ENCODE measurements at places on chromosomes 1 and 21. TPM values are rescaled to one million over a fixed set of nuclear protein-coding genes. Genes with fewer than 3 reads are reported as not detected.
A peak's percentile ranks its signal among the peaks of the same experiment; 100 is the strongest.

Gene NBPF8
- total RNA-seq, result 3.5 TPM

Gene EXOSC10
- total RNA-seq, result 38.2 TPM

Gene SIKE1
- 44.9 TPM for total RNA-seq

Gene RAB3B
- 3.2 TPM for total RNA-seq

Gene RHCE
- 0.31 TPM for total RNA-seq

Gene MAEL
- total RNA-seq, result not detected

Gene PALMD
- total RNA-seq, result 1.5 TPM

Gene SMIM1
- total RNA-seq, result 4.6 TPM

Gene PGBD5
- 3.0 TPM for total RNA-seq

Gene KRTAP13-2
- total RNA-seq, result 1.9 TPM

Gene C1QTNF12
- 40.0 TPM for total RNA-seq

Gene CFAP141
- total RNA-seq, result not detected

- DNase-seq, result peak; percentile 39
Measured at GRCh38 chr1:28281608-28282425, 22.5 kb downstream of the SESN2 start.

- DNase-seq, result no peak
Measured at GRCh38 chr1:161388639-161389038, 21.0 kb upstream of the CFAP126 start.

GRCh38 chr21:33825419-33825818 is 90.2 kb downstream of the ATP5PO start:
- no peak for DNase-seq

GRCh38 chr1:35215346-35215745 is 22.4 kb upstream of the SFPQ start:
- DNase-seq, result no peak

DNA sequence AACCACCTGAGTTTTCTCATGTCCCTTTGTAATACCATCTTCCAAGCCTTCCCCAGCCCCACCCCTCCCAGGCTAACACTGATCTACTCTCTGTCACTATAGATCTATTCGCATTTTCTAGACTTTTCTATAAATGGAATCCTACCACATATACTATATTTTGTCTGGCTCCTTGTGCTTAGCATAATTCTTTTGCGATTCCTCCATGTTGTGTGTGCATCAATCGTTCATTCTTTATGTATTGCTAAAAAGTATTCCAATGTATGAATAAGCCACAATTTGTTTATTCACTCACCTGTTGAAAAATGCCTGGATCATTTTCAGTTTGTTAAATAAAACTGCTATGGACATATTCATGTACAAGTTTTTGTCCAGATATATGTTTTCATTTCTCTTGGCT is 66.7 kb upstream of the DPT start:
- DNase-seq, result no peak

DNA sequence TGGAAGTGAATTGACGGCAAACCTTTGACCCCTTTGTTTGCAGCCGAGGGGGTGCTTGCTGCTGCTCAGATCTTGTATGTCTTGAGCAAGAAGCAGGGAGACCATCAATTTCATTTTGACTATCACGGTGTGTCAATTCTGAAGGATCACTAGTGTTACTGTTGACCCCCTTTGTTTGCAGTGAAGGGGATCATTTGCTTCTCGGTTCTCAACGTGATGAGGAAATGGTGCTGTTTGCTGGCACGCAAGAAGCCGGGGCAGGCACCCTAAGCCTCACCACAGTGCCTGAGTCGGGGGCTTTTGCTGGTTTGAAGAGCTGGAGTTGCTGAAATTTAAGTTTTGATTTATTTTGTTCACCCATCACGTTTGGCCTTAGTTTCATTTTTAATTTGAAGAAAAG is 7.5 kb downstream of the RBM15 start:
- no peak for DNase-seq

DNA sequence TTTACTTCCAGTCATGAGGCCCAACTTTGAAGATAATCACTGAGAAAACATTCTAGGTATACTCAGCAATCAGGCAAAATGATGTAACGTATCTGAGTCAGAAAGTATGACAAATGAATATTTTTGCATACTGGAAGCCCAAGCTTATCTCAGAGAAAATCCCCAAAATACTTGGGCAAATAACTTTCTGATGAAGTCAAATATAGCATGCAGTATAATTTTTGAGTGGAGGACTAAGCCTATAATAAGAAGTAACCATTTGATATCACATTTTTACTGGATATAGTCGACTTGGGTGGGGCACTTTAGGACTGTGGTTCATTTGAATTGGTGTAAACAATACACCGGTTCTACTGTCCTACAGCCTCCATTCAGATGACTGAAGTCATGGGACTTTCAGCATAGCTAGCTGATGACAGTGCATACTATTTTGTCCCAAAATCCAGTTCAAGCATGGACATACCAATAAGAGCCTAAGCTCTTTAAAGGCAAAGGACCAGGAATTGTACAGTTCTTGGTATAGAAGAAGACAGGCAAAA is 2.3 kb upstream of the GADD45A start:
- no peak for DNase-seq

- DNase-seq, result no peak
Measured at GRCh38 chr1:62271948-62272728, 47.1 kb downstream of the KANK4 start.

DNA sequence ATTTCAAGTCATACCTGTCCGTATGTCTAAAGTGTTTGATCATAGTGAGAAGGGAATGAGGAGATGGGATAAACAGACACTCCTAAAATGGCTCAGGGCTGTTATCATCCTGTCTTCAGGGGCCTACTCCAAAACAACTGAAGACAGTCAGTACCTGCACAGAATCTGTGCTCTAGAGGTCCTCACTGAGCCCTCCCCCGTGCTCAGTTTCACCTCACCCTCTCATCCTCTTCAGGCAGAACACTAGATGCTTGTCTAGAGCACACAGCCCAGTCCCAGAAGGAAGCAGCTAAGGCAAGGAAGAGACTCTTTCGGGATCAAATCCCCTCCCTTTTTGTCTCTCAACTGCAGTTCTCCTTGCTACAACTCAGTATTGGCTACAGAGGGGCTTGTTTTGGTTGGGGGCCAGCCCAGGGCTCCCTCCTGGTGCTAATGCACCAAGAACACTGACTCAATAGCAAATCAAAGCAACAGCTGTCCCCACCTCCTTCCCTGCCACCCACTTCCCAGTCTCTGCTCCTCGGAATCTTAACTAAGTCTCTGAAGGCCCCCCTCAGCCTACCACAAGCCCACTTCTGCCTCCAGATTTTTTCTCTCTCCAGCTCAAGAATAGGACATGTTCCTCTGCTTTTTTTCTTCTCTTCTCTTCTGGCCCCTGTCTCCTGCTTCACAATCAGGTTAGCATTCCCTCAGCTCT is 10.1 kb downstream of the CADM3 start:
- DNase-seq, result no peak

DNA sequence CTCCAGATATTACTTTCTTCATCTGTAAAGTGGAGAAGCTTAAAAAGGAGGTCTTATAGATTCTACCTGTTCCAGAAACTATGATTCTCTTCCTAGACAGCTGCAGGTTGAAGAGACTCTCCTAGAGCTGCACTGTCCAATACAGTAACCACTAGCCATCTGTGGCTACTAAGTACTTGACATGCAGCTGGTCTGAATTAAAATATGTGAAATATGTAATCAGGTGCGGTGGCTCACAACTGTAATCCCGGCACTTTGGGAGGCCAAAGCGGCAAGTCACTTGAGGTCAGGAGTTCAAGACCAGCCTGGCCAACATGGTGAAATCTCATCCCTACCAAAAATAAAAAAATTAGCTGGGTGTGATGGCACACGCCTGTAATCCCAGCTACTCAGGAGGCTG is 15.8 kb downstream of the APP start:
- no peak for DNase-seq

- no peak for DNase-seq
Measured at GRCh38 chr1:93988634-93989350, 79.6 kb upstream of the GCLM start.

GRCh38 chr1:203661572-203661971 is 34.9 kb downstream of the ATP2B4 start:
- peak; percentile 63 for DNase-seq

- DNase-seq, result no peak
Measured at GRCh38 chr1:20597650-20598049, 8.8 kb downstream of the CDA start.

DNA sequence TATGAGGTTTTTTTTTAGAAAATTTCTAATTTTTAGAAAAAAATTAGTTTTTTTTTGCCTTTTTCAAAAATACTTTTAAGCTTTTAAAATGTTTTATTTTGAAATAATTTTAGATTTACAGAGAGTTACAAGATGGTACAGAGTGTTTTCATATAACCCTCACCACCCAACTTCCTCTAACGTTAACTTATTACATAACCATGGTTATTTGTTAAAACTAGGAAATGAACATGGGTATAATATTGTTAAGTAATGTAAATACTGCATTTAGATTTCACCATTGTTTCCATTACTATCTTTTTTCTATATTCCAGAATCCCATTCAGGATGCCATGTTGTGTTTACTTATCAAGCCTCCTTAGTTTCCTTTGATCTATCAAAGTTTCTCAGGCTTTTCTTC is 45.2 kb upstream of the ST6GALNAC3 start:
- DNase-seq, result no peak

GRCh38 chr1:33821291-33821690 is 42.6 kb upstream of the HMGB4 start:
- DNase-seq, result no peak

DNA sequence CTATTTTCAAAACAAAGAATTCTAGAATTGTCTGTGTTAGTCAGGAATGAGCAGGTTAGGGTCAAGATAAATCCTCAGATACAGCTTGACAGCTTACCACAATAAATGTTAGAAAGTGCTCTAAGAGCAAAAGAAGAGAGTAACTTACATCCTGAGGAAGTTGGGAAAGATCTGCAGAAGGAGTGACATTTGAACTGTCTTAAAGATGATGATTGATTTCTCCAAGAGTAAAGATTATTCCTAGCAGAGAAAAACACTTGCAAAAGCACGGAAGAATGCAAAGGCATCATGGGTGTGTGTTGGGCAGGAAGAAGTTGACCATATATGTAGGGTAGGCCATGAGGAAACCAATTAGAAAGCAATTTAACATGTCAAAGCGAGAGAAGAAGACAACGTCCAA is 175.4 kb downstream of the LRRC7 start:
- no peak for DNase-seq

GRCh38 chr1:14930247-14930965 is 223.1 kb upstream of the TMEM51 start:
- no peak for DNase-seq

GRCh38 chr1:165857046-165857801 is 29.8 kb downstream of the UCK2 start:
- peak; percentile 9 for DNase-seq

DNA sequence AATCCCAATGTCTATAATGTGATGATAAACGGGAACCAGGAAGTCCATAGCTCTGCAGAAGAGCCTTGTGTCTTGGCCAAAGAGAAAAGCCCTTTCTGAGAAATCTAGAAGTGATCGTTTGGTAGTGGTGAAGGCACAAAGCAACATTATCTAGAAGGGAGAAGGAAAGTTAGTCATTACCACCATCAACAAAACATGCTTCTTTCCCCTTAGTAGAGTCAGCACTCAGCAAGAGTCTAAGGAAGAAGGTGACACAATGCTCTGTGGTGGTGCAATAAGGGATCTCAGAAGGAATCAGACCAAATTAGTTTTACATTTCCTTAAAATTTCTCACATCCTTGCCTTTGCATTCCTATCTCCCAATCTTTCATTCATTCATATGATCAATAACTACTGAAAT is 134.4 kb upstream of the PRDX6 start:
- DNase-seq, result no peak

GRCh38 chr1:221457685-221458446 is 284.0 kb downstream of the DUSP10 start:
- DNase-seq, result no peak

DNA sequence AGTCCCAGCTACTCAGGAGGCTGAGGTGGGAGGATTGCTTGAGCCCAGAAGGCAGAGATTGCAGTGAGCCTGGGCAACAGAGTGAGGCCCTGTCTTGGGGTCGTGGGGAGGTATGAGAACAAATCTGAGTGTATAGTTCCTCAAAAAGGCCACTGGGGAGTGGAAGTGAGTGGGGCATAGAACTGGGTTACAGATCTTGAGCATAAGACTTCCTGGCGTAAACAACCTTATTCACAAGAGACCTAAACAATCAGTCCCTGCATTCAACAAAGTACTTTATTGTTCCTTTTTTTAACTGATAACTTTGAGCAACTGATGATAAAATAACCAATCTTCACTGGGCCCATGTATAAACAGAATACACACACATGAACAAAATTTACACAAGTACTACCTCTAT is 72.7 kb upstream of the MUTYH start:
- DNase-seq, result no peak

DNA sequence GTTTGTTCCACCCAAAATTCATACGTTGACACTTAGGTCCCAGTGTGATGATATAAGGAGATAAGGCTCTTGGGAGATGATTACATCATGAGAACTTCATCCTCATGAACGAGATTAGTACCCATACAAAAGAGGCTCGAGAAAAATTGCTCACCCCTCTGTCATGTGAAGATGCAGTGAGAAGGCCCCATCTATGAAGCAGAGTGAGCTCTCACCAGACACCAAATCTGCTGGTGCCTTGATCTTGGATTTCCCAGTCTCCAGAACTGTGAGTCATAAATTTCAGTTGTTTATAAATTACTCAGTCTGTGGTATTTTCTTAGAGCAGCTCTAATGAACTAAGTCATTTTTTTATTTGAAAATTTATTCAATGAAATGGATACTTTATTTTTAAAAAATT is 42.6 kb upstream of the USP25 start:
- no peak for DNase-seq

DNA sequence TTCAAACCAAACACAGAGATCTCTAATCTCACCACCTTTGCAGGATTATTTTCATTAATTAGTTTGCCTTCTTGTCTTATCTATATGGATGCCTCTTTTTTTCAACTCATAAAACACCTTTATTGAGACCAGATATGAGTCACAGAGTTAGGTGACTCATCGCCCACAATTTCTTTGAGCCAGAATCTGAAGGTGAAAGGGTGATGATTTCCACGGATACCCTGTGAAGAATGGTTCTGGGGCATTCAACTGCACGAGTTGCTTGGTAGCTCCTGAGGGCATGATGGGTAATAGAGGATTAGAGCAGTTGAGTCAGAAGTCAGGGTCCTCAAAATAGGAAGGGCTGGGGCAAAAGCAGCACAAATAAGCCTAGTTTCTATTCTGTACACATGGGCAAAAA is 128.2 kb downstream of the TBX19 start:
- no peak for DNase-seq

All from left colon (tissue), 2 donors.